Dermis lymphatic vessel endothelial cell (primary cell): ENCODE measurements at places on chromosomes 4 and X. TPM values are rescaled to one million over a fixed set of nuclear protein-coding genes. Genes with fewer than 3 reads are reported as not detected.

Gene EREG
- total RNA-seq: under 0.01 TPM in 1 of 2 replicates, not detected in the other

Gene CT47B1
- total RNA-seq: not detected in 2 replicates

Gene SLC34A2
- 0.11 and 0.17 TPM in 2 replicates for total RNA-seq

Gene CLIC2
- 11.3 and 27.2 TPM in 2 replicates for total RNA-seq

Gene SPARCL1
- 0.87 and 1.5 TPM in 2 replicates for total RNA-seq

Gene SFRP2
- not detected in 2 replicates for total RNA-seq

Gene TLL1
- total RNA-seq: 33.6 and 39.5 TPM in 2 replicates
